Stimulated activated CD8-positive, alpha-beta memory T cell treated with anti-CD3 and anti-CD28 coated beads, Interleukin-15, amount 100 ng/mL, for 1 hour (primary cell): ENCODE measurements at places on chromosomes 5 and 9.
A peak's percentile ranks its signal among the peaks of the same experiment; 100 is the strongest.

- DNase-seq: no peak
Observed at GRCh38 chr5:74146796-74147195, 493.7 kb downstream of the ENC1 start.

- no peak for DNase-seq
Observed at GRCh38 chr5:175854231-175855040, 16.9 kb upstream of the CPLX2 start.

DNA sequence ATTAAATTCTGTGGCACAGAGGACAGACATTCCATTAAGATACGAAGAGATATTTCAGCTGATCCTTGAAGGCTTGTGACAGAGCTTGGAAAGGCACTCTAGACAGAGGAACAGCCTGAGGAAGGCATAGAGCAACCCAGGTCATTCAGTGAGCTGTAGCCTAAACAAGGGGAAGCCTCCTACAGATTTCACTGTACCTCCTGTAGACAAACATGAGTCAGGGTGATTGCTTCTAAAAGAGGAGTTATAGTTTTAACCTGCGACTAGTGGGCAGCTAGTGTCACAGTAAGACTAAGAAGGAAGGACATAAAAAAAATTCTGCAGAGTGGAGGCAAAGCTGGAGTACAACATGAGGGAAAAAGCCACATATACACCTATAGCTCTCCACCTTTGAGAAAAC, 43.5 kb upstream of the ANKDD1B start:
- no peak for DNase-seq

GRCh38 chr9:136051837-136052471, 43.1 kb downstream of the NACC2 start:
- no peak for DNase-seq

GRCh38 chr5:88734983-88735382, 148.0 kb downstream of the MEF2C start:
- no peak for DNase-seq

DNA sequence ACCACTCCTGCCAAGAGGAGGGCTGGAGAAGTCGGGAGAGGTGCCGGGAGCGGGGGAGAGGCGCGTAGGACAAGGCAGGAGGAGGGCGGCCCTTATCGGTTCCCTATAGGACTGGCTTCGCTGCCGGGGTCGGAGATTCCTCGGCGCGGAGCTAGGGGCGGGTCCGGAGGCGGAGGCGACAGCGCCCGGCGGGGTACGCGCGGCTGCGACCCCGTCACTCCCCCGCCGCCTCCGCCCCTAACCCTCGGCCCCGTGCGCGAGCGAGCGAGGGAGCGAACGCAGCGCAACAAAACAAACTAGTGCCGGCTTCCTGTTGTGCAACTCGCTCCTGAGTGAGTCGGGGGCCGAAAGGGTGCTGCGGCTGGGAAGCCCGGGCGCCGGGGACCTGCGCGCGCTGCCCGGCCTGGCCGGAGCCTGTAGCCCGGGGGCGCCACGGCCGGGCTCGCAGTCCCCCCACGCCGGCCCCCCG, 2.0 kb downstream of the GLIS3 start:
- no peak for DNase-seq

DNA sequence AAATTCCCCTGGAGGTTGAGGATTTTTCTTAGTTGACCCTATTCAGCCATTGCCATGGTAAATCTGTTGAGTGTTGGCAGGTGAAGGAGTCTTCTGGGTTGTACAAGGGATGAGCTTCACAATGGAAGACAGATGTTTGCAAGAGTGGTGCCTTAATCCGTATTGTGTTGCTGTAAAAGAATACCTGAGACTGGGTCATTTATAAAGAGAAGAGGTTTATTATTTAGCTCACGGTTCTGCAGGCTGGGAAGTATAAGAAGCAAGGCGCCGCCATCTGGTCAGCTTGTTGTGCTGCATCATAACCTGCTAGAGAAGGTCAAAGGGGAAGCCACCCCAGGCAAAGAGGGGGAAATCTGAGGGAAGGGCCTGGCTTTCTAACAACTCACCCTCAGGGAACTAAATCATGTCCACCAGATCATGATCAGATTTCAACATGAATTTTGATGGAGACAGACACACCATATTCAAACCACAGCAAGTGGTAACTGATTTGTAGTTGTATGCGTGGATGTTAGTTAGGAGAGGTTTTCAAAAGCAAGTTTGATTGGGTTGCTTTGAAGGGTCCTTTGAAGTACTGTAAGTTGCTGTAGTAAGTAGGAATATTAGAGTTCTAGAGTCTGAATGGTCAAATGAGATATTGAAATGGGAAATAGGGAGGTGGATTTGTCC, 2.5 kb downstream of the TNPO1 start:
- peak; percentile 3 for DNase-seq

GRCh38 chr9:135711881-135712280, 9.9 kb downstream of the KCNT1 start:
- DNase-seq: no peak

- no peak for DNase-seq
Observed at GRCh38 chr9:14313378-14313940, 482 bp downstream of the NFIB start.

DNA sequence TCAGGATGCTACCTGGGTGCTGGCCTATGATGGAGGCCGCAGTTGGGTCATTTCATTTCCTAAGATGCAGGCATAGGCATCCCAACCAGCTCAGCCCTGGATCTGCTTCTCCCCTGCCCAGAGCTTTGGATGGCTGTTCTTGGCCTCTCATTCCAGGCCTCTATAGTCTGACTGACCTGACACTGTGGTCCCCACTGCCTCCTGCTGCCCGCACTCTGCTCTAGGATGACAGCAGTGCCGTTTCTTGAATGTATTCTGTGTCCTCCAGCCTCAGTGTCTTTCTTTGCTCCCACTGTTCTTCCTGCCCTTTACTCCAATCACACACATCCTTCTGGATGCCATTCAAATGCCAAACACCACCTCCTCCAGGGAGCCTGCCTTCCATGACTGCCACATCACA, 235.7 kb downstream of the HSPA4 start:
- DNase-seq: peak; percentile 6

GRCh38 chr9:130433168-130433946, 11.4 kb upstream of the ASS1 start:
- no peak for DNase-seq

DNA sequence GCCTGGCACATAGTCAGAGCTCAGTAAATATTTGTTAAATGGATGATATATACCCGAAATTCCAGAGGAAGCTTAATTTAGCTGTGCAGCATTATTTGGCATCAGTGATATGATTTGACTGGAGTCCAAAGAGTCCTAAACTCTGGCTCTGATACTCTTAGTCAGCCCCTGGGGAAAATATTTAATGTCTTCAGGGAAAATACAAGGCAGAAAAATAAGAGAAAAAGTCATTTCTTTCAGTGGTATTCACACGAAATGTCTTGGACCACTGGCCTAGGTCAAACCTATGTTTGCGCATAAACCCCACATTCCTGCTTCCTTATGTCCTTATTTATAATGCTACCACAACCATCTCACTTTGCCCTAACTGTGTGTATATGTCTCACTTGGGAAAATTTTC, 23.8 kb downstream of the GLRA1 start:
- no peak for DNase-seq

GRCh38 chr5:154331924-154332323, 113.9 kb upstream of the SAP30L start:
- DNase-seq: no peak

- DNase-seq: no peak
Observed at GRCh38 chr9:135878528-135879236, 28.7 kb downstream of the CAMSAP1 start.

- DNase-seq: no peak
Observed at GRCh38 chr9:114371973-114372917, 15.5 kb downstream of the AKNA start.

DNA sequence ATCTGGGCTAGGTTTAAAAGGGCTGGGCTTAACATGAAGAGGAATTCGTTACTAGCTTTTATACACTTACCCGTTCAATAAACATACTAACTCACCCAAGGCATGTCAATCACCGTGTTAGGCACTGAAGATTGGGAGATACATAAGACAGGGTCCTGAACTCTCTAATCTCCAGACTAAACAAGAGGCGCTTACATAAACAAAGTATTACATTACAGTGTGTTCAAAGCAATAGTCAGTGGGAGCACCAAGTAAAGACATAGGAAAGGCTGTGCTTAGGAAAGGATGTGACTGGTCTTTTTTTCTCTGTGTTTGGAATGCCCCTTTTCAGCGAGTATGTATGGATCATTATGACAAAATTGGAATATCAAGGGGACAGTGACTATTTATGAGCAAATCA, 203.6 kb upstream of the ADRA1B start:
- no peak for DNase-seq

DNA sequence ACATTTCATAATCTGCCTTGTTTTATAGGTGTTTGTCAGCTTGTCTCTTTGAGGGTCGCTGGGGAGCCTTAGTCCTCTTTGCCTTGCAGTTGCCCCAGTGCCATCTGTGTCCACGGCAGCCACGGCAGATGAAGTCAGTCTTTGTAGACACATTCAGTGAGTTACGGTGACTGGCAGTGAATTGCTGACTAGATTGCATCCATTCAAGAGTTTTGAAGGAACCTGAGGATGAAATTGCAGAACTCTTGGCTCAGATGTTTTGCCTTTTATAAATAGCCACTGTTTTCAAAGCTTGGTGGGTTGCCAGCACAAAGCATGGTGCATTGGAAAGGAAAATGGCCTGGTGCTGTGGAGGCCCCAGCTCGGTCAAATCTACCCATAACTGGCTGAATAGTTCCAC, 125.6 kb downstream of the TRIO start:
- DNase-seq: no peak

DNA sequence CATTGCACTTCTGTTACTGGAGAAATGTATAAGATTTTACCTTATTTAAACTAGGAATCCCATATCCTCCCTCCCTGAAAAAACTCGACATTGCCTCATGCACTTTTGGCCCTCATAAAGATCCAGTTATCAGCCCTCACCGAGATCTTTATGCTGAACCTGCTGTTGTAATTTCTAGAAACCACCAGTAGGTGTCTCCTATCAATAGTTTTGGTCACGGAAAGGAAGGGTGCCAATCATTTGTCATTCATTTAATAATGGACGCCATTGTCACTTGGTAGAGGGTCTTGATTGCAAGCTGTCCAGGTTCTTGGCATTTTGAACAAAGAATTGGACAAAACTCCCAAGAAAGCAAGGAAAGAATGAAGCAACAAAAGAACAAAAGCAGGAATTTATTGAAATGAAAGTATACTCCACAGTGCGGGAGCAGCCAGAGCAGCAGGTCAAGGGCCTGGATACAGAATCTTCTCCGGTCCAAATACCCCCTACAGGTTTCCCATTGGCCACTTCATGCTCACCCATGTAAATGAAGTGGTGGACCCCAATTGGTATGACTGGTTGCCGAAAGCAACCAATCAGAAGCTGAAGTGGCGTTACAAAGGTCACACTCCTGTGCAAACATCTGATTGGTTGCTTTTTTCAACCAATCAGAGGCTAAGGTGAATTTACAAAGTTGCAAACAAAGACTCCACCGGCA, 524.3 kb downstream of the PSAT1 start:
- no peak for DNase-seq

GRCh38 chr9:35776018-35776417, 15.4 kb upstream of the NPR2 start:
- no peak for DNase-seq

DNA sequence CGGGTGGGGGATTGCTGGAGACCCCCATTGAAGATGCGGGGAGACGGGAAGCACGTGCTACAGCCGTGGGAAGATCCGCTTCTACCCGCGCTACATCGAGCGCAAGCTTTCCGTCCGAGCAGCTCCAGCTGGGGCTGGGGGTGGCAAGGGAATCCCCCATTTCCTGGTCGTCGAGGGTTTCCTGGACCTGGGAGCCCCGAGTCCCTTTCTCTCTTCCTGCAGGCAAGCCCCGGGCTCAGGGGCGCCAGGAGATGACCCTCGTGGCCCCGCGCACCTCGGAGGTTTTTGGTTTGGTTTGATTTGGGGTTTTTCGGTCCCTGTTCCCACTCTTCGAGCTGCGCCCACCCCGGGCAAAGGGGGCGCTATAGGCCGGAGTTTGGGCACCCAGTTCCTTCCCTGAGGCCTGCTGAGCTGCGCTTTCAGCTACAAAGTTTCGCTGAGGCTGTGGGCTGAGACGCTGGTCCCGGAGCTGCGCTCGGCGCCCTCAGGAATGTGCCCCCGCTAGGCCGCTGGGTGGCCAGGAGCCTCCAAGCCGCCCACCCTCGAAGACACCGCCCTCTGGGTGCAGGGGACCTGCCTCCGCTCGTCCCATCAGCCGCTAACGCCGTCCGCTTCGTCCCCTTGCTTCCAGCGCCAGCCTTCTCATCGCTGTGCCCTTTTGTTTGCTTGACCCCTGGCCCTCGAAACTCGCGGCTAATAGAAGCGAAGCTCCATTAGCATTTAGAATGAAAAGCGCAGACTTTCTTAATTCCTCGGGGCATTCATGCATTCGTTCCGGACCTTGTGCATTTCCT, 2.9 kb downstream of the NR4A3 start:
- DNase-seq: no peak

GRCh38 chr9:129612123-129612522, 8.8 kb downstream of the C9orf50 start:
- no peak for DNase-seq

- DNase-seq: no peak
Observed at GRCh38 chr5:177336112-177336511, 15.4 kb downstream of the LMAN2 start.

GRCh38 chr5:33936004-33936380, 194 bp upstream of the RXFP3 start:
- DNase-seq: no peak

- no peak for DNase-seq
Observed at GRCh38 chr5:127012916-127013315, 17.4 kb downstream of the MARCHF3 start.

DNA sequence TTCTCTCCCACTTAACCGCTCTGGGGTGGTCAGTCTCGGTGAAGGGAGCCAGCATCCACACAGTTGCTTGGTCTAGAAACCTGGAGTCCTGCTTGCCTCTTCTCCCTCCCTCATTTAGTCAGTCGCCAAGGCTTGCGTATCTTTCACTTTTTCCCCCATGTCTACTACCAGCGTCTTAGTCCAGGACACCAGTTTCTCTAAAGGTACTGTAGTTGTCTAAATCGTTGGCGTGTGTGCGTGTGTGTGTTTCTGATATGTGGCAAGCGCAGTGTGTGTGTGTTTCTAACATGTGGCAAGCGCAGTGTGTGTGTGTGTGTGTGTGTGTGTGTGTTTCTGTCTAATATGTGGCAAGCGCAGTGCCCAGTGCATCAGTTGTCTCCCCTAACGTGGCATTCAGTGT, 641 bp downstream of the ATP6V1G1 start:
- no peak for DNase-seq

GRCh38 chr5:66620711-66621110, 24.5 kb downstream of the MAST4 start:
- no peak for DNase-seq

DNA sequence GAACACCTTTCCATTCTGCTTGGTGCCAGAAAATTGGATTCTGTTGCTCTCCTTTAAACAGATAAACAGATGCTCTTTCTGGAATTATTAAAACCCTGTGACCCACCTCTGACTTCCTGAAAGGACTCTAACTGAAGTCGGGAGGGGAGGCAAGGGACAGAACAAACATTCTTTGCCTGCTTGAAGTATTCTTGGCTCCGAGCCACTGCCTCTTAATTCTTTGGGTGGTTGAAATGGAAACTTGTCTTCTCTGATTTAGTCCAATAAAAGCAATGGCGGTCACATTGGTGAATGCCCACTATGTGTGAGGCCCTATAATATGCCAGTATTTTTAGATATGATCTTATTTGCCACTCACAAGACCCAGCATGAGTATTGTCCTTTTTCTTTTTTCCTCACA, 236.8 kb downstream of the SLIT3 start:
- DNase-seq: no peak

GRCh38 chr5:156532921-156533320, 206.0 kb downstream of the SGCD start:
- no peak for DNase-seq
